ENCODE measurements at places on chromosomes 11 and 22.
A peak's percentile ranks its signal among the peaks of the same experiment; 100 is the strongest.

- DNase-seq = no peak
Observed at GRCh38 chr11:83693306-83693992, 407.3 kb upstream of the CCDC90B start.

- DNase-seq = peak; percentile 52
Observed at GRCh38 chr22:50209893-50210292, 9.1 kb downstream of the SELENOO start.

- no peak for DNase-seq
Observed at GRCh38 chr11:68469642-68470041, 9.1 kb downstream of the PPP6R3 start.

GRCh38 chr11:11476971-11477645 lies 124.1 kb upstream of the CSNK2A3 start:
- DNase-seq = no peak

DNA sequence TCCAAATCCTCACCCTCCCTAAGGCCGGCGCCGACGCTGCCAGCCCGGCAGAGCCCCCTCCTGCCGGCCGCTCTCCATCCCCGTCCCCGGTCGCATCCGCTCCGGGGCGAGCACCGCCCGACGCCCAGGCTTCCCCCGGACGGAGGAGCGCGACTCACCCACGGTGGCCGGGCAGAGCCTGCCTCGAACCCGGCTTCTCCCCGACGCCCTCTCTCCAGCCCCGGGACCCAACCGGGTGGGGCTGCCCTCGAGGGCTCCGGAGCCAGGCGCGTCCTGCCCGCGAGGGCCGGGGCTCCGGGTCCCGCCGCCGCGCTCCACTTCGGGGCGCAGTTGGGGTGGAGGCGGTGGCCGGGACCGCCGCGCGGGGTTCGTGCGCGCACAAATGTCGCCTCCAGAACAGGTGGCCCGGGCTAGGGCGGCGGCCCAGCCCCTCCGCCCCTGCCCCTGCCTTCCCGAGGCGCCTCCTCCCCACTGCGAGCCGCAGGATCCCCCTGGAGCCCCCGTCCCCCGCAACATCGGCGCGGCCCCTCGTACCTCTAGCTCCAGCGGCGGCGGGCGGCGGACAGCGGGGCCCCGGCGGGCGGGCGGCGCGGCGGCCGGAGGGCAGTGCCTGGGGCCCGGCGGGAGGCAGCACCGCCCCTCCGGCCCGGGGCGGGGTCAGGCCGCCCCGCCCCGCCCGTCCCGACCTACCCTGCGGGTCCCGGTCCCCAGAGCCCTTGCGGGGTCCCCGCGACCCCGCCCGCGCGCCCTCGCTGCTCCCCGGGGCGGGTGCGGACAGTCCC lies at the start of gene A4GALT:
TSS of gene A4GALT (minus strand) at position 608 of the 782 bp plus-strand sequence. CDS start 26,919 bp downstream, outside the sequence.
- no peak for DNase-seq
